ENCODE measurements at places on chromosomes 7 and 10.

- DNase-seq = no peak
These were observed 10.9 kb downstream of the SCART1 start for GRCh38 chr10:133464582-133465031.

- DNase-seq = no peak
These were observed 57.0 kb upstream of the ARL4A start for GRCh38 chr7:12630513-12630819.

GRCh38 chr7:115561335-115562110, 469.0 kb downstream of the TFEC start:
- DNase-seq = no peak

GRCh38 chr7:105246679-105247078, 142.0 kb downstream of the SRPK2 start:
- DNase-seq = no peak

GRCh38 chr7:50662041-50662694, 97.0 kb upstream of the DDC start:
- peak; percentile 22 for DNase-seq

- DNase-seq = no peak
These were observed 209.7 kb downstream of the ABCA13 start for GRCh38 chr7:48380921-48381320.

GRCh38 chr10:13349463-13350274, 1.6 kb upstream of the SEPHS1 start:
- DNase-seq = no peak

GRCh38 chr10:124737221-124737620, 7.0 kb downstream of the FAM53B start:
- DNase-seq = no peak

DNA sequence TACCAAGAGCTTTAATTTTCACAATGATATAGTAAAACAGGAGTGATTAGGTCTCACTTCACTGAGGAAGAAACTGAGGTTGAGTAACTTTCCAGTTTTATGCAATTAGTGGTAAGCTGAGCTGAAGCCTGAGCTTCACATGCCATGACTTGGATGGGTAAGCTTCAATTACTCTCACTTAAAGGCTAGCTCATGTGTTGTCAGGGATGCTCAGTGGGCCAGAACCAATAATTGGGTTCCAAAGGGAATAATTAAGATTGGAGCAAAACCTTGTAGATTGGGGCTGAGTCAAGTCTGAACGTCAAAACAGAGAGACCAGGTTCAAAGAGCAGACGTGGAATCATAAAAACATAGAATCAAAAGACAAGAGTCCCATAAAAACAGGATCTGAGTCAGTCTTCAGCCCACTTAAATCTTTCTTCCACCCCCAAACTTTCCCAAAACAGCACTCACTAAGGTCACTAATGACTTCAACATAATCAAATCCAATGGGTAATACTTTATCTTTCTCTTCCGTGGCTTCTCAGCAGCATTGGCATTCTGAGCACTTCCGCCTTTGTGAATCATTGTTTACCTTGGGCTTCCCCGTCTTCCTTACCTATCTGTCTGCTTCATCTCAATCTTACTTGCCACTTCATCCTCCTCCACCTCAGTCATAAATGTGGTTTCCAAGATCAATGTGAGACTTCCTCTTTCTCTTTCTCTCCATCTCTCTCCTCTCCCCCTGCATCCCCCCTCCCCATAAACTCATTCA, 23.0 kb upstream of the EGFR start:
- DNase-seq = no peak

DNA sequence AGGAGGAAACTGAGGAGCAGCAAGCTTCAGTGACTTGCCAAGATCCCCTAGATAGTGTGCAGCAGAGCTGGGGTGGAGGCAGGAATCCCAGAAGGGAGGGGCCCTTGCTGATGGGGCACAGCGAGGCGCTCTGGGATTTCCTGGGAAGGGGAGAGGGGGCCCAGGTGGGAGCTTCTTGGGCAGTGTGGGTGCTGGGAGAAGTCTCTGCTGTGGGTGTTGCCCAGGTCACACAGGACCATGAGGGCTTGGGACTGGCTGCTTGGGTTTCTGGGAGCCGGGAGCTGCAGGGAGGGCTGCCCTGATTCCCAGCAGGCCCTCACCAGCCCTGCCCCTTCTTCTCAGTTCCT, 55.2 kb downstream of the TSPAN15 start:
- DNase-seq = no peak

GRCh38 chr10:11280187-11280932, 262.7 kb downstream of the CELF2 start:
- no peak for DNase-seq

DNA sequence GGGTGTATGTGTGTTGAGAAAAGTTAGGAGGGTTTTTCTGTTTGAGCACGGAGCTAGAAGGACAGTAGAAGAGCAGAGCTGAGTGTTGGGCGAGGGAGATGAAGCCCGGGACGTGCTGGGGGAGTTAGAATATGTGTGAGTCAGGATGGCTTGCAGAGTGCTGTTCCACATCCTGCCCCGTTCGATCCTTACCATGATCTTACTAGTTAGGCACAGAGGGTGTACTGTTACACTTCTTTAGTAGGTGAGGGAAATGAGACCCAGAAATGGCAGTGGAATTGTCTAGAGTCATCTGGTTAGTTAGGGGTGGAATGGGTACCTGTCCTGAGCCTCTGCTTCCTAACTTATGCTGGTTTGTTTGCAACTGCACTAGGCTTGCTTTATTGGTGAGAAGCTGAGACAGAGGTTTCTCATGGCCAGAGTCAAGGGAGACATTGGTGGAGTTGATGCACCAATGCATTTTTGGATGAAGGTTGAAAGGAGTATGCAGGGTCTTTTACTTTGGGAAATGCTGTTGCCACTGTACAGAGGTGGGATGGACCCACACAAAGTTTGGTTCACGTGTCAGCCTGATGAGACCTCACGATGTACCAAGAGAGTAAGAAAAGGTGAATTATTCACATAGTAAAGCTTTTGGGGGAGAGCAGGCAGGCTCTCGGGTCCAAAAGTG, 42.4 kb downstream of the CCNY start:
- no peak for DNase-seq

DNA sequence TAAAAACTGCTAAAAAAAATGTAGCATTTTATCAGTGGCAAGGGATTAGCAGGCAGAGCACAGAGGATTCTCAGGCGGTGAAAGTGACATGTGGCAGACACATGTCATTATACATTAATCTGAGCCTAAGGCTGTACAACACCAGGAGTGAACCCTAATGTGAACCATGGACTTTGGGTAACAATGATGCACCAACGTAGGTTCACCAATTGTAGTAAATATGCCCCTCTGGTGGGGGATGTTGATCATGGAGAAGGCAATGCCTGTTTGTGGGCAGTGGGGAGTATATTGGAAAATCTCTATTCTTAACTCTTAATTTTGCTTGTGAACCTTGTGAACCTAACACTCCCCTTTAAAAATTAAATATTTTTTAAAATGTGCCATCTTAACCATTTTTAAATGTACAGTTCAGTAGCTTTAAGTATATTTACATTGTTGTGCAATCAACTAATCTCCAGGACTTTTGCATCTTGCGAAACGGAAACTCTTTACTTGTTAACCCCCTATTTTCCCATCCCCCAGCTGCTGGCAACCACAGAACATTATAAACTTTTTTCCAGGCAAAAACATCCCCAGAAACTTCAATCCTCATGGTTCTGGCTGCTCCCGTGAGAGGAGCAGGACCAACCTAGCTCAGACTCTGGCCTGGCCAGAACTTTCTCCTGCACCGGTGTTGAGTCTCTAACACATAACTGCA, 29.9 kb downstream of the LRRC20 start:
- no peak for DNase-seq

Data from T-helper 2 cell (primary cell).